CD8-positive, alpha-beta T cell (primary cell): ENCODE measurements at places on chromosomes 12 and 14.

DNA sequence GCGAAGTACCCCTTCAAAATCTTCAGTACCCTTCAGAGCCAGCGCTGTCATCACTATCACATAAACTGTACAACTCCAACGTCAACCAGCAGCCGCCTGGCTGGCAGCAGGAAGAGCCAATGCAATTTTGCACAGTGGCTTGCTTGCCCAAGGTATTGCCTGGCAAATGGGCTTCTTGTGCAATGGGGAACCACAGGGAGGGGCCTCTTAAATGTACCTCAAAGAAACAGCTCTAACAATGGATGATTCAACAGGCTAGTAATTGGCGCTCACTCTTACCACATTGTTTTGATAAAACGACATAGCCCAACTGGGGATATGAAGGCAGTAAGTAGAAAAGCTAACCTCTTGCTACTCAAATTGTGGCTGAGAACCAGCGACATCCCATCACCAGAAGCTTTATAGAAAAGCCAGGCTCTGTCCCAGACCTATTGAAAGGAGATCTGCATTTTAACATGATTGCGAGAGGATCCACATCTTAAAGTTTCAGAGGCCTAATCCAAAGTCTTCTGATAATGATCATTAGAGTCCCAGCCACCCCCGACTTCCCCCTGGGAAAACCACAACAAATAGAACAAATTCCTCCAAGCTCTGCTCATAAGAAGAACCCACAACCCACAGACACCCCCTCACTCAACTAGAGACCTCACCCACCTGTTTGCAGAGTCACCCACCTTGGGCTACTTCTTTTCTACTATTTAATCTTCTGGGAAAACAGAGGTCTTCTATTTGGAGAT lies 125.3 kb upstream of the HIF1A start:
- no peak for DNase-seq

GRCh38 chr12:94676922-94677321 lies 26.6 kb upstream of the TMCC3 start:
- no peak for DNase-seq

- no peak for DNase-seq
Observed at GRCh38 chr14:99630202-99630601, 14.7 kb upstream of the HHIPL1 start.

DNA sequence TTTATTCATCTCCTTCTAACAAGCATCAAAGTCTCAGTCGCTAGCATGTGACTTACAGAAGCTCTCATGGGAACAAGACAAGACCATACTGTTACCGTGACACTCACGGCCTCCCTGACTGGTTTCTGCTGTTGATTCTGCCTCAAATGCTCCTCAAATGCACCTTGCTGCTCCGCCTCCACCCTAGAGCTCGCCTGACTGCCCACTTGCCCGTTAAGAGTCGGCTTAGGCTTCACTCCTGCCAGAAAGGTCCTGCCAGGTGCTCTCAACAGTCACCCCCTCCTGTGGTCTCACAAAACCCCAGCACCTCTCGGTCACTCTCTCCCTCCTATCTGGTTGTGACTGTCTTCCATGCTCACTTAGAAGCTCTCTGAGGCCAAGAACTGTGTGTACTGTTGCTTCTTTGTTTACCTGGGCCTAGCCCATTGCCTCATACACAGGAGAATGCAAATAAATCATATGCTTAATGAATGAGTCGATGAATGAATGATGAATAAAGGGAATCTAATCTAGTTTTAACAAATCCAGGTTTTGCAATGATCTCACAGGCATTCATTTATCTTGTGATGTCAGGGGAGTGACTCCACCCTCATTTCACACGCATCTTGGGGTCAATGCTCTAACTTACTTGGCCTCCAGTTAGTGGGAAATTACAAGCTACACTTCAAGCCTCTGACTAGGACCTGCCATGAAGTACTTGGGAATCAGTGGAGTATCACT lies 41.3 kb downstream of the SSH1 start:
- no peak for DNase-seq

- peak; percentile 66 for DNase-seq
Observed at GRCh38 chr12:14716848-14717444, 20.5 kb upstream of the GUCY2C start.

- DNase-seq: no peak
Observed at GRCh38 chr12:78914859-78915331, 50.3 kb downstream of the SYT1 start.

GRCh38 chr12:54352022-54352531 lies 12.2 kb downstream of the GPR84 start:
- DNase-seq: peak; percentile 31

DNA sequence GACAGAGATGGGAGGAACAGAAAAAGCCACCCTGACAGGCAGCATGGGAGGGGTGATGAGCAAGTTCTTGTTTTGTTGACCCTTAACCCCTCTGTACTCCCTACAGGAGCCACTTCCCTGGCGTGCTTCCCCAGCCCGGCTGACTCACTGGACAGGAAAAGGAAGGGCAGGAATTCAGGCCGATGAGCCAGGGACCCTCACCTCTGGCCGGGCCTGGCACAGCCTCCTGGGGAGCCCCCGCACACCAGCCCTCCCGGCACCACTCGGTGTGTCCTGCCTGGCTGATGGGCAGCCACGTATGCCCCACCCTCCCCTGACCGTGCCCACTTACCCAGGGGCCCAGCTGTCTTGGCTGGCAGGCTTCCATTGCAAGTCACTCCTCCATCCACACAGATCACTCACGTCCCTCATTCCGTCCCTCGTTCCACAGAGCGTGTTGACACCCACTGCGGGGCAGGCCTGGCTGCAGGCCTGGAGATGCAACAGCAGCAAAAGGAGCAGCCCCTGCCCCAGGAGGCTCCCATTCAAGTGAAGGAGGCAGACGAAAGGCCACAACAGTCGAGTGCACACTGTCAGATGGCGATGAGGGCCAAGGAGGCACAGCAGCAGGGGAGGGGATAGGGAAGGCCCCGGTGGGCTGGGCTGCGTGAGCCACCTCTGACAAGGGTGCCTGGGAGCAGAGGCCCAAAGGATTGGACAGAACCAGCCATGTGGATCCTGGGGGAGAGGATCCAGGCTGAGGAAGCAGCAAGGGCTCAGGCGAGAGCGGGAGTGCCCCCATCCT lies 19.7 kb upstream of the CD9 start:
- no peak for DNase-seq

- DNase-seq: no peak
Observed at GRCh38 chr12:129873833-129874208, 30.0 kb downstream of the TMEM132D start.

DNA sequence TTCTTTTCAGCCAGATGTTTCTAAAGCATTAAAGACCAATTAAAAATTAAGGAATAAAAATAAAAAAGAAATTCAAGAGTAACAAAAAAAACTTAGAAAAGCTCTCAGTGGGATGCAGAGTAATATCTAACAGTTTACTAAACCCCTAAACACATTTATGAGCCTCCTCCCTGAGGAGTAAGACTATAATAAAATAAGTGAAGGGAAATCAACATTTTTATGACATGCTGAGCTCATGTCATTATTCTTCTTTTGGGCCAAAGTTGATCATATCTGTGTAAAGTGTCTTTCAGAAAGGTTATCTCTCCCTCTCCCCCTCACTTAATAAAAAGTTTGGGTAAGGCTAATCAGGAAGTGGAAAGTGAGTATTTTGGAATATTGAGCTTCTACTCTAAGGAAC lies 122.1 kb downstream of the MYRFL start:
- no peak for DNase-seq

GRCh38 chr14:84825481-84826251 lies 704.3 kb upstream of the FLRT2 start:
- DNase-seq: no peak

DNA sequence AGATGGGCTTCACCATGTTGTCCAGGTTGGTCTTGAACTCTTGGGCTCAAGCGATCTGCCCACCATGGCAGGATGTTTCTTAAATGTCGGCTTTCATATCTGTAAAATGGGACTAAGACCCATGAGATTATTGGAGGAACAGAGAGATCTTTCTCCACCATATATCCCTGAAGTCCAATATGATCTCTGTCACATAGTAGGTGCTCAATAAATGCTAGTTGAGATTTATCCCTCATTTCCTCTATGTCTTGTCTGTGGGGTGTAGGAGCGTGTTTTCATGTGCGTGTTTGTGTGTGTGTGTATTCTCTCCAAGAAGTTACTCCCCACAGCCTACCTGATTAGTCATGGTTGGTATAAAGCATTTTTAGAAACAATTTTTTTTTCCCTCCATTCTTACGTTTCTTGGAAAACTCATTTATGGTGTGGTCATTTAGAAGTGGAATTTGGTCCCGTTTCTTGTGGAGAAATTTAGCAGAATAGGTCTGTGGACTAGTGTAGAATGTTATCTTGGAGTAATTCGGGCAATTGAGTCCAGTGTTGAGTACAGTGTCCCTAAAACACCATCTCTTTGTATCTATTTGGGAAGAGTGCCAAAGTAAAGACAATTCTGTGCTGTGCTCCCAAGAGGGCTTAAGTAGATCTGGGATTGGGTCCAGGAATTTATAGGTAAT lies 4.3 kb downstream of the STRAP start:
- no peak for DNase-seq

GRCh38 chr12:128314611-128315010 lies 47.6 kb downstream of the TMEM132C start:
- DNase-seq: no peak

GRCh38 chr14:47541662-47542061 lies 133.7 kb downstream of the MDGA2 start:
- DNase-seq: no peak

DNA sequence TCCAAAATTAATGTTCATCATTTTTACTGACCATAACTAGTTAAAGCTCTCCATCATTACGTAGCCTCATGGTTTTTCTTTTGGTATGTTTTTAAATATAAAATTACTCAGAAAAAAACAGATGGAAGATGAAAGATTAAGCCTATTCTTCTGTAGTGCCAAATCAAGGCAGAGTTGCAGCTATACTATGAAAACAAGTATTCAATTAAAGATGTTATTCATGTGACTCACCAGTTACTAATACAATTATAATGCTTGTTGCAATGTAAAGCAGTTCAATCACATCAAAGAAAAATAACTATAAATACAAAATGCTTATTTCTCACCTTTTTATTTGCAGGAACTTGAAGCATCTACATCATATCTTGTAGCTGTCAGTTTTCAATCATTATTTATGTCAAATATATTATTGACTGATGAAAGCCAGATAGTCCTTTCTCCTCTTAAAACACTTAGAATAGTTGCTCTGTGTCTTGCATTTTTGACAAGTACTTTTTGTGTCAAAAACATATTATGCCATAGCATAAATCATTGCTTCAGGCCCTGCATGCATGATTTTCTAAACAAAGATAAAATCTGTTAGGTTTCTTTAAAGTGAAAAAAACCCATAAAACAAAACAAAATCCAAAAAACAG lies 36.0 kb upstream of the TRHDE start:
- no peak for DNase-seq

GRCh38 chr14:102779084-102779462 lies 1.8 kb downstream of the TRAF3 start:
- no peak for DNase-seq

GRCh38 chr12:13573698-13574321 lies 377.3 kb downstream of the EMP1 start:
- DNase-seq: no peak

- DNase-seq: no peak
Observed at GRCh38 chr14:47509957-47510356, 165.4 kb downstream of the MDGA2 start.

GRCh38 chr12:3040026-3040656 lies 37.0 kb upstream of the TSPAN9 start:
- DNase-seq: no peak

GRCh38 chr12:28870839-28871440 lies 278.1 kb upstream of the FAR2 start:
- DNase-seq: no peak

DNA sequence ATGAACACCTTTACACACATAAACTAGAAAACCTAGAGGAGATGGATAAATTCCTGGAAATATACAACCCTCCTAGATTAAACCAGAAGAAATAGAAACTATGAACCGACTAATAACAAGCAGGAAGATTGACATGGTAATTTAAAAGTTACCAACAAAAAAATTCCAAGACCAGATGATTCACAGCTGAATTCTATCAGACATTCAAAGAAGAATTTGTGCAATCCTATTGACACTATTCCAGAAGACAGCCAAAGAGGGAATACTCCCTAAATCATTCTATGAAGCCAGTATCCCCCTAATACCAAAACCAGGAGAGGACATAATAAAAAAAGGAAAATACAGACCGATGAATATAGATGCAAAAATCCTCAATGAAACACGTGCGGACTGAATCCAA lies 102.6 kb upstream of the KRR1 start:
- DNase-seq: no peak

- DNase-seq: no peak
Observed at GRCh38 chr14:56224691-56225681, 106.8 kb downstream of the PELI2 start.

DNA sequence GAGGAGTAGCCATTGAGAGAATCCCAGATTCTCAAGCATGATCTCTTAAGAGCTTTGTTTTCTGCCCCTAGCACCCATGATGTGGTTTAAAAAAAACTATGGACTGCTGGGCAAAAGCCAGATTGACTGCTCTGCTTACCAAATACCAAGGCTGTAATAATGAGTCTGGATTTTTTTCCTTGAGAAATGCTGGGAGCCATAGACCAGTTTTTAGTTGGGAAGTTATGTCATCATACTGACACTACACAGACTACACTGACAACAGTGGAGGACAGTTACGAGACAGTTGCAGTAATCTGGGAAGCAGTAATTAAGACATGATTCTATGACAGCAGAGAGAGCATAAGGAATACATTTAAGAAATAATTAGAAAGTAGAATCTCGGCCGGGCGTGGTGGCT lies 35.8 kb downstream of the SPATA7 start:
- DNase-seq: no peak

- no peak for DNase-seq
Observed at GRCh38 chr12:2693244-2693860, 101.4 kb upstream of the FKBP4 start.

DNA sequence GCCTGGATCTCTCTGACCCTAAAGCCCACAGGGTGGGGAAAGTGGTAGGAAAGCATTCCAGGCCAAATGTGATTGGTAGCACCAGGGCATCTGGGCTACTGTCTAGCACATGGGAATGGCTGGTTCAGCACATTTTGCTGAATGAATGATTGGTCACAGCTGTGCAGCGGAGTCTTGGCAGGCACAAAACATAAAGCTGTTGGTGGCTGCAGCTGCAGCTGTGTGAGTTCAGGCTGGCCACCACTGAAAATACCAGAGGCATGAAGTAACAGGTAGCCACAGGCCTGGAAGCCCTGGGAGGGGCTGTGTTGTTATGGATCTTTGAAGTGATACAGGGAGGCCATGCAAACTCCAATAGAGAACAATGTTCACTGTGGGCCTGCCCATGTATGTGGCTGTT lies 72.7 kb downstream of the MYRFL start:
- no peak for DNase-seq

- no peak for DNase-seq
Observed at GRCh38 chr14:87955501-87955900, 37.5 kb downstream of the GALC start.
